ENCODE measurements at places on chromosomes 2 and 18.

DNA sequence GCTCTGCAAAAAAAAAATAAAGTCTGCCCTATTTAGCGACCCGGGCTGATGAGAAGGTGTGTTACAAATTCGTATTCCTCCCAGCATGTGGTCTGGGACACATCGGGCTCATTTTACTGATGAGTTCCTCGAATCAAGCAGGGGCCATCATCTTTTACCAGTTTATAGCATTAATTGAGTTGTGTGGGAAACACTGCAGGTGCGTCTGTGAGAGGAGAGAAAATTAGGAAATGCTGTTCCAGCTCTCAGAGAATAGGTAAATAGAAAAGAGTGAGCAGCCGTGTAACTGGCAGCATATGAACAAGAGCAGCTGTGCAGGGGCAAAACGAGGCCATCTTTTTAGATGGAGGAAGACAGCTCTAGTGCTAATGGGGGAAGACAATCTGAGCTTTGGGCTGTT, 216.7 kb downstream of the SETBP1 start:
- no peak for DNase-seq

GRCh38 chr2:108323619-108324018, 34.9 kb downstream of the SULT1C2 start:
- no peak for DNase-seq

- DNase-seq, result no peak
Measured at GRCh38 chr2:224325941-224326340, 76.0 kb downstream of the FAM124B start.

- no peak for DNase-seq
Measured at GRCh38 chr2:151729837-151730236, 4.4 kb downstream of the NEB start.

DNA sequence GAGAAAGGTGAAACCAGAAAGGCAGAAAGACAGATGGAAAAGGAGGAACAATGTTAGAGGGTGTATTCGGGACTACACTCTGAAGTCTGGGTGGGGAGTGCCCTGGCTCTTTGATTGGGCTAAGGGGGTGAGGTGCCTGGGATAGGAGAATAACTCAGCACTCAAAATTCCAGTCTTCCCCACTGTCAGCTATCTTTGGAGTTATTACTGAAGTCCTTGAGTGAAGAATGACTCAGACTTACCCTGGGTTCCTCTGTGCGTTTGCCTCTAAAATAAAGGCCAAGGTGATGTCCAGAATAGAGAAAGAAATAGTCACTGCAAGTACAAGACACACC, 151.8 kb upstream of the SERPINE2 start:
- no peak for DNase-seq

GRCh38 chr2:7525746-7526145, 608.5 kb downstream of the RNF144A start:
- DNase-seq, result no peak

GRCh38 chr18:12432196-12432595, 24.5 kb downstream of the PRELID3A start:
- DNase-seq, result no peak

DNA sequence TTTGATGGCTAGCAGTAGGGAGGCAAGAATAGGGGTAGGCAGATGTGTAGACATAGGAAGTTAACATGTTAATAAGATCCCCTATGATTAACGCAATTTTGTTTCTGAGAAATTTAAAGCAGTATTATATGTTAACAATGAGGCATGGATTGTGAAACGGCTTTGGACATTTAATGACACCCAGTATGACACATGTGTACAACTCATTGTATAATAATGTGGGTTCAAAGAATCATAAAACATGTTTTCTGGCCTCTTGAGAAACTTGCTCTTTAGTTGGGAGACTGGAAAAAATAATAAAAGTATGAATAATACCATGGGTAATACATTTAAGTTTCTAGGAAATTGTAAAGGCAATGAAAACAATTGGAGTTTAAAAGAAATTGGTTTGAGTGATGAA, 332.1 kb upstream of the CDH20 start:
- peak; percentile 51 for DNase-seq

GRCh38 chr2:8480915-8481314, 200.9 kb upstream of the ID2 start:
- no peak for DNase-seq

DNA sequence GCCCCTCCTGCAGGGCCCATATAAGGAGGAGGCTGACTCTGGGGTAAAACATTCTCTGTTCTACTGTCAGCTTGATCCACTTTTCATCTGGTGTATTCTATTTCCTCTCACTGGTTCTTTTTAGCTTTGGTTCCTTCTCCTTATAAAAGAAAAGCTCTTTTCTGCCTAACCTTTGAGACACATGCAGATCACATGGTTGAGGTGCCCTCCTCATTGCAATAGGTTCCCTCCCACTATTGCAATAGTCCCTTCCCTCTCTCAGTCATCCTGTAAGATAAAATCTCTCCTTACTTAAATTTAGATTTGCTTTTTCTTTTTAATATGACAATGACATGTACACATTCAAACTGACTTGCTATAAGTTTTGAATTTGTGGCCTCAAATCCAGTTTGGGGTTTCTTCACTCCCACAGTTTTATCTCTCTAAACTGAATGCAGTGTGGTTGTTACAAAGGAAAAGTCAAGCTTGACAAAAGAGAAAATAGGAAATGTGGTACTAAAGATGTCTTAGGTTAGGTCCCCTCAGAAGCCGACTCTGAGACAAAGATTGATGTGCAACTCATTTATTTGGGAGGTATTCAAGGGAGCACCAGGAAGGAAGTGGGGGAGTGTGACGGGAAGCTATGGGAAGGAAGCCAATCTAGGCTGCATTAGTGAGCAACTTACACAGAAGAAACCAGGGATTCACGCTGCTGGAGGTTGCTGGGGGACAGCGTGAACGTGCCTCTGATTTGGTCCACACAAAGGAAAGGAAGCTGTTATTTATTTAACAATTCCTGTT, 127.6 kb upstream of the LINC00305 start:
- DNase-seq, result no peak

- DNase-seq, result no peak
Measured at GRCh38 chr2:69517410-69517809, 80.2 kb upstream of the NFU1 start.

GRCh38 chr2:241853651-241854341, 4.9 kb downstream of the PDCD1 start:
- no peak for DNase-seq

DNA sequence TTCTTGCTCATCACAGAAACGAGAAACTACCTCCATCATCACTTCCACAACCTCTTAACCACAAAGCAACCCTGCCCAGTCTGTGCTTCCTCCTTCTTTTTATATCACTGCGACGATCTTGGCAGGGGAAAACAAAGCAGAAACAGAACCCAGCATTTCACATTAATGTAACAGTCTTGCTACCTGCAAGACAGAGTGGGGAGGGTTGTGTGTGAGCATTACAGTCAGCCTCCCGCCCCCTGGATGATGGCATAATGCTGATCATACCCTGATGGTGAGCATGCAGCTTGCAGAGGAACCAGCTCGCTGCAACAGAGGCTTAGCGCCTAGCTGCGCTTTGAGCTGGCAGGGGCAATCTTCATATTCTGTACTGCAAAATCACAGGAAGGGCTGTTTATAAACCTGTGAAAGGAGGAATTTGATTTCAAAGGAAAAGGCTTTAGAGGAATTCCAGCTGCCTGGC, 376.1 kb downstream of the IRS1 start:
- no peak for DNase-seq

GRCh38 chr18:36942264-36942663, 113.3 kb downstream of the KIAA1328 start:
- DNase-seq, result peak; percentile 29

DNA sequence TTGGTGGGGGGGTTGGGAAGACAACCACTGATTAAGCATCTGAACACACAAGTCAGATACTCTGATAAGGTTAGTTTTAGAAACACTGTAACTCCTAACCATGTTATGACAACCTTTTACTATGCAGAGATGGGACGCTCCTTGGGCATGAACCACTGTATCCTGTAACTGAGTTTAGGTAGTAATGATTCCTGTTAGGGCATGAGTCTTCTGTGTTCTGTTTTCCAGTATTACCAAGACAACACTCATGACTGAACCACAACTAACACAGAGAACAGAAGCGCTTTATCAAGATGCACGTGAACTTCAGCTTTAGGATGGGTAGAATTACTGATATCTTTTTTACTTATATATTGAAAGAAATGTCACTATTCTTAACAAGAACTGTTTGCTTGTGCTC, 14.1 kb upstream of the CREB1 start:
- DNase-seq, result no peak

Data from fibroblast of gingiva (primary cell).